Aorta (tissue), 5 donors: ENCODE measurements at places on chromosomes 1 and 21. TPM values are rescaled to one million over a fixed set of nuclear protein-coding genes. Genes with fewer than 3 reads are reported as not detected.
A peak's percentile ranks its signal among the peaks of the same experiment; 100 is the strongest.

EYA3 gene
- 20.9 TPM for total RNA-seq

GRCh38 chr1:106924360-106924759 is 132.1 kb upstream of the PRMT6 start:
- no peak for DNase-seq
- no peak overlapping the region for H3K27ac ChIP-seq
- no peaks in the 10 kb centered on the region for H3K36me3 ChIP-seq
- no peaks in the 10 kb centered on the region for H3K27me3 ChIP-seq
- H3K4me1 ChIP-seq: no peaks in the 10 kb centered on the region
- H3K4me3 ChIP-seq: no peak overlapping the region

DNA sequence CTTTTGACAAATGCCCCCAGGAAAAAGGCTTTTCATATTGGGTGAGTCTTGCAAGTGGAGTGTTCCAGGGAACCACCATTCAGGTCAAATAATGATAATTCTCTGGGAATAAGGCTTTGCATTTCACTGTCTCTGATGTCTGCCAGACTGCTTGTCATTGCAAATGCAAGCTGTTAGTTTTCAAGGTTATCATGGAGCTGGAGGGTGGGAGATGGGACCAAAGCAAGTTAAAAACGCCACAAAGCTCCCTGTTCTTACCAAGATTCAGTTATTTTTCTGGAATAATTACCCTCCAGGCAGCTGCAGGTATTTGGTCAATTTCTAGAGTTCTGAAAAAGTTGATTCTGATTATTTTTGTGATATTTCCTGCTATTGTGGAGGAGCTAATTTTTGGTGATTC is 210.1 kb downstream of the GPR52 start:
- H3K27me3 ChIP-seq: no peaks in the 10 kb centered on the region
- H3K4me3 ChIP-seq: no peak overlapping the region
- H3K36me3 ChIP-seq: no peaks in the 10 kb centered on the region
- DNase-seq: no peak

UTS2 gene
- total RNA-seq: 0.26 TPM

DNA sequence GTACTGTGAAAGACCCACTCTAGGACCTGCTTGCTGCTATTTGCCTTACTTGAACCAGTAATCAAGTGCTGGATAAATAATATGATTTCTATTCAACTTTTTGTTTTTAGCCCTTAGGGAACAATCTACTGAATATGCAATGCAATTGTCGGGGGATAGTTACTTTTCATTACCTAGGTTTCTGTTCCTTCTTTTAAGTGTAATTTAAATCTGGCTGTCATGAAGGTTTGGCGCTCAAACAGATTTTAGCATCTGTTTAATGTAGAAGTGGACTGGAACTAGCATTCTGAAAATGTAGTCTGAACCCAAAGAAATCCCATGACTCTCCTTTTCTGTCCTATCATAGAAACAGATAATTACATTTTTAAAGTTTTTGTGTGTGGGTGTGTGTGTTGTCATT is 4.8 kb downstream of the MGST3 start:
- H3K4me3 ChIP-seq: no peak overlapping the region

GRCh38 chr1:159172614-159173291 is 1.3 kb downstream of the CADM3 start:
- peaks cover 6% of the 10 kb centered on the region for H3K27me3 ChIP-seq
- peak; percentile 54 for DNase-seq
- no peaks in the 10 kb centered on the region for H3K36me3 ChIP-seq

OR2L2 gene
- total RNA-seq: 0.51 TPM

DNA sequence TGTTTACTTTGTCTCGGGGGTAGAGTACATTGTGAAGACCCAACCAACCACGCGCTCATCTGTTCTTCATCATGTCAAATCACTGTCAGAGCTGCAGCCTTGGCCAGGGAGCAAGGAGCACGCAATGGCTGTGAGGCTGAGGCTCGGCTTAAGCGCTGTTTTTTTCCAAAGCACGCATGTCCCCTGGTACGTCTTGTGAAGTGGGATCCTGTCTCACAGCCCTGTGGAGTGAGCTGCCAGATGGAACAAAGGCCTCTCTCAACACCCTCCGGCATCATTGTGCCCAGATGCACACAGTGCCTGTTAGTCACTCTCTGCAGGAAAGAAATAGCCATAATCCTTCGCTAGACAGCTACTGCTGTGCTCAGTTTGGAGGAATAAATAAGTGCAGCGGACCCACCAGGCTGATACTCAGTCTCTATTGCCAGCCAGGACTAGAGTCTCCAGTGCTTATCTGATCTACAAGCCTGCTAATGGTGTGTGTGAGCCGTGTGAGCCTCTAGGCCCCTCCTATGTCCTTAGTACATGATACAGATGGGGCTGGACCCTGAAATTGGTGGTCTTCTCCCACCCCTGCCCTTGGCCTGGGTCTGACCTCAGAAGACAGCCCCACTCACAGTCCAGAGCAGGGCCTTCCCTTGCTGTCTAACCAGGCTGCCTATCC is 91.3 kb upstream of the COA6 start:
- H3K27ac ChIP-seq: no peak overlapping the region
- H3K27me3 ChIP-seq: no peaks in the 10 kb centered on the region
- H3K36me3 ChIP-seq: no peaks in the 10 kb centered on the region
- no peaks in the 10 kb centered on the region for H3K4me1 ChIP-seq
- H3K4me3 ChIP-seq: no peak overlapping the region
- no peak for DNase-seq

DNA sequence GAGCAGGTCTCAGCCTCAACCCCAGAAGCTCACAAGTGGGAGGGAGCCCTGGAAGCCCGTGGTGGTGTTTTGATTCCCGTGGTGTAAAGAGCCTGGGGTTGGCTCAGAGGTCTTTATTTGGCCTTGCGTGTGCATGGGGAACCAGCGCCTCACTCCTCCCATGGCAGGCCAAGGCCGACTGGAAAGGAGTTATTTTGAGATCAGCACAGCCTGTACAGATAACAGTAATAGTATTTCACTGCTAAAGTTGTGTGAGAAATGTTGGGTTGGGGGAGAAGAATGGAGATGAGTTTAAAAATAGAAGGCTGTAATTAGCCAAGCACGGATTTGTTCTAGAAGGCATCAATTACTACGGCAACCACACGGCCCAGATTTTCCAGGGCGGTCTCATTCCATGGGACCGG is 186.5 kb downstream of the DYRK1A start:
- H3K36me3 ChIP-seq: no peaks in the 10 kb centered on the region
- no peaks in the 10 kb centered on the region for H3K27me3 ChIP-seq
- H3K4me3 ChIP-seq: no peak overlapping the region
- H3K27ac ChIP-seq: no peak overlapping the region
- no peak for DNase-seq
- H3K4me1 ChIP-seq: no peaks in the 10 kb centered on the region
